ENCODE measurements at places on chromosomes 3 and 15.

- DNase-seq: no peak
These were observed 260.2 kb upstream of the NAALADL2 start for GRCh38 chr3:174598885-174599439.

DNA sequence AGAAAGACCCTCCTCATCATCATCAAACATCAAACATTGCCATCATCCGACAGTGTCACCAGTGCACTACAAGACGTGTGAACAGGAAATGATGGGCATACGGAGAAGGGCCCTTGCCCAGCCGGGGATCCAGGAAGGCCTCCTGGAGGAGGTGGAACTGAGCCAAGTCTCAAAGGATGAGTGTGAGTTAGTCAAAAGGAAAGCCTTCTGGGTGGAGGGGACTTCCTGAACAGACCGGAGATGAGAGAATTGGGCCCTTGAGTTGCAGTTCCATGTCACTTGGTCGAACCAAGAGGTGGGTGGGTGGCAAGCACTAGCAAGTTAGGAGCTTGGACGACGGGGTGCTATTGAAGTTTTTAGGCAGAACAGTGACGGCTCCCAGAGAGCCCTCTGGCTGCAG lies 8.5 kb downstream of the SEMA4B start:
- DNase-seq: peak; percentile 3

- no peak for DNase-seq
These were observed 15.2 kb downstream of the ITPR1 start for GRCh38 chr3:4508048-4508981.

DNA sequence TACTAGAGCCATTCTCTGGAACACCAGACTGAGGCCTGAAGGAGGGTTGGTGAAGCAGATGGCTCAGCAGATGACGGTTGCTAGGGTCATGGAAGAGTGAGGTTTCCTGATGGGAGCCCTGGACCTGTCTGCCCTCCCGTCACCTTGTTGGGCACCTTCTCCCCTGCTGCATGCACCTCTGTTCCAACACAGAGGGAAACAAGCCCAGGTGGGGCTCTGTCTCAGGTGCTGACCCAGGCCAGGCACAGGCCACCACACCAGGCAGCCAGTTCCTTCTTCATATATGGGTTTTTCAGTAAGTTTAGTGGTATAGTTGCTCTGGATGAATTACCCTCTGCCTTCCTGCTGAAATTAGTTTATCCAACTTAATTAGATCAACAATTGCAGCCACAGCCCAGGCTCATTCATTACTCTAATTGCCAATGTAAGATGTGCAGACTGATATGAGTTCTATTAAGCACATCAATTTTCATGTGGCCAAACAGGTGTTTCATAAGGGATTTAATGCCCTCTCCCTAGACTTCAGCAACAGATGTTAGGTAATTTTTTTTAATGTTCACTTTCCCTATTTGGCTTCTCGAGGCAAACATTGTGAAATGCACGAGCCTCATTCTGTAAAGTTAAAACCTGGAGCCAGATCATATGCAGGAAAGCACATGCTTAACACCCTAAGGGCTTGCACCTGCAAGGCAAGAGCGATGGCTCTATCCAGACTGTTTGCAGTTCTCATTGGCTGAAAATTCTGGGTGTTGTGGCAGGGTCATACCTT lies 174.8 kb downstream of the CHDH start:
- no peak for DNase-seq

DNA sequence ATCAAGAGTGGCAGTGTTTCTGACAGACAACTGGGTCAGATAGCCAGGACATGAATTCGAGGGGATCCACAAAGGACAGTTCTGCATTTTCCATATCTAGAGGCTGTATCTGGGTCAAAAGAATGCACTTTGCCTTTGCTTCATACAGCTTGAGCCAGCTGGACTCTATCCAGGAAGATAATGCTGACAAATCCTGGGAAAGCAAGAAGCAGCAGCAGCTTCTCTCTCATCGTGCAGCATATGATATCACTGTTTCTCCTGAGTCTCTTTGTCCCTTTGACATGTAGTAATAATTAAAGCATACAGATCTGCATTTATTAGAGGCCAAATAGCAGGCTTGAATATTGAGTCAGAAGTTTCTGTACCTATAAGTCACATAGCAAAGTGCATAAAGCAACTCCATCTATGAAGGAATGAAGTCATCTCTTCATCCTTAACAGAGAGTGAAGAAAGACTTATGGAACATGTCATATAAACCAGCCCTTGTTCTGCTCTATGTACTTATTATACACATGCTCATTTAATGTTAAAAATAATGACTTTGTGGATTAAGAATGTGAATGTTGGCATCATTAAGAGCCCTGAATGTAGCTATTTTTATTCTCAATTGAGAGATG lies 236.8 kb upstream of the GBE1 start:
- DNase-seq: no peak

GRCh38 chr3:64400706-64401105 lies 175.4 kb upstream of the PRICKLE2 start:
- DNase-seq: no peak

DNA sequence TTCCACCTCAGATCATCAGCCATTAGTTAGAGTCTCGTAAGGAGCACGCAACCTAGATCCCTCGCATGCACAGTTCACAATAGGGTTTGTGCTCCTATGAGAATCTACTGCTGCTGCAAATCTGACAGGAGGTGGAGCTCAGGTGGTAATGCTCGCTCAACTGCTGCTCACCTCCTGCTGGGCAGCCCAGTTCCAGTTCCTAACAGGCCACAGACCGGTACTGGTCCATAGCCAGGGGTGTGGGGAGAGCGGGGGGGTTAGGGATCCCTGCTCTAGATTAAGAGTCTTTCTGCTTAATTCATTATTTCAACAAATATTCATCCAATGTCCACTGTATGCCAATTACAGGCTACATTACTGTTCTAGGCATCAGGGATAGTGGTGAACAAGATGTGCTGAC lies 170.4 kb upstream of the KBTBD8 start:
- no peak for DNase-seq

DNA sequence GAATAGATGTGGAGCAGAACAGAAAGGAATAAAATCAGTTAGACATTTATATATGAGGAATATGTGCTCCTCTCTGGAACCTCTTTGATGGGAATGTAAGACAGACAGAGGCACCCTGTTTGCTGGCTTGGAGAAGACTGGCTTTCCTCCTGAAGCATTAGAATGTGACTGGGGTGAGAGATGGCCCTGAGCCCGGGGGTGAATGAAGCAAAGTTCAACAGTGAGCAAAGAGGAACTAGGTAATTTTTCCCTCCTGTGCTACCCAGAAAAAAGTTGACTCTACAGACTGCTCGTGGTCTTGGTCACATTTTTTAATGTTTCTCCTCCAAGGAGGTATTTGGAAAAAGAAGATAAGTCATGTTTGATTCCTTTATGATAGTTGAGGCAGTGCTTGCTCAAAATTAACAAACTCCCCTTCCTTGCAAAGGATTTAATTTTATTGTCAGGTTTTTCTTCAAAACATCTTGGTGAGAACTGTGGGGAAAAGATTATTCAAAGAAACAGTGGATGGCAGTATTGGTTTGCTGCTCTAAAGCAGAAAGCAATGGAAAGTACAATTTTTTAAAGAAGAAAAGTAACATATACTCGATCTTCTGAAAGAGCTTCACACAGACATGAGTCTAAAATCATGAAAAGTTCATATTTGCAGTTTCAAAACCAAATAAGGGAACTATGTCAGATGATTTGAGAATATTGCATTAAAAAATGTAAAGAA lies 370.4 kb upstream of the CDIN1 start:
- DNase-seq: no peak

DNA sequence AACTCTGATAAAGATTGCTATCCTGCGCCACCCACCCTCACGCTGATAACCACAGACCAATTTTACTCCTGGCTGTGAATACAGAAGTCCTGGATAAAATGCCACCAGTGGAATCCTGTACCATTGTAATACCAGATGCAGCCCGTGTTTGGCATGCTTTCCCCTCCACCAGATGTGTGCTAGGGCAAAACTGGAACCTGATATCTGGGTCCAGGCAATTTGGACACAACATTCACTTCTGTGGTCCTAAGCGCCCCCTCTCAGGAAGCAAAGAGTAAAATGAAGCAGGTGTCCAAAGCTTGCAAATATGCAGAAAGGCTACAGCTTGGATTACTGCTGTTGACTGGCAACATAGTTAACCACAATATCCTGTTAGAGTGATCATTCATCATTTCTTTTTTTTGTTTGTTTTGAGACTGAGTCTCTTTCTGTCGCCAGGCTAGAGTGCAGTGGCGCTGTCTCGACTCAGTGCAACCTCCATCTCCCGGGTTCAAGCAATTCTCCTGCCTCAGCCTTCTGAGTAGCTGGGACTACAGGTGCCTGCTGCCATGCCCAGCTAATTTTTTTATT lies 32.8 kb downstream of the LOXL1 start:
- DNase-seq: no peak

- DNase-seq: no peak
These were observed 90.0 kb downstream of the FSIP1 start for GRCh38 chr15:39692356-39693327.

DNA sequence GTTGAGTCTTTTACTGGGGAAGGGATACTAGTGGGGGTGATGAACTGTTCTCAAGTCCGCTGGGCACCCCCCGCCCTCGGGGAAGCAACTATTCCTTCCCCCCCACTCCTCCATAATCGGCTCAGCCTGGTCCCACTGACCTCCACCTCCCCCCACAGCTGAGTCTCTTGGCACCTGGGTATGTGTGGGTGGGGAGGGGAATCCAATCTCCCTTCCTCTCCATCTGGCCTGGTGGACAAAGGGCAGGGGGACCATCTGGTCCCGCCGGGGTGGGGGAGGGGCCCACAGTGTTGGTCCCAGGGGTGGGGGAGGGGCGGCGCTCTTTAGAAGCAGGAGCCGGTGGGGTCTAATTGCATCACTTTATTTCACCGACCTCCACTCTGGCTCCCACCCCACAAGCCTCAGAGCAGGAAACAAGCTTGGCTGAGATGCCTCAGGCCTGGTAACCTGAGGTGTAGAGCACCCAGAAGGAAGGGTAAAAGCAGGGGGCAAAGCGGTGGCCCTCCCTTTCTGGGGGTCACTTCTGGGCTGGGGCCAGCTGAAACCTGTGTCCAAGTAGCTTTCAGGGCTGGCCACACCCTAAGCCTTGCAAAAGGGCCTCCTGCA lies 1.0 kb upstream of the PCBP4 start:
- peak; percentile 48 for DNase-seq

GRCh38 chr15:50321680-50322210 lies 33.3 kb downstream of the GABPB1 start:
- DNase-seq: no peak

GRCh38 chr15:92653836-92654539 lies 1.6 kb downstream of the FAM174B start:
- no peak for DNase-seq

- DNase-seq: no peak
These were observed 7.2 kb downstream of the APBA2 start for GRCh38 chr15:28892789-28893610.

DNA sequence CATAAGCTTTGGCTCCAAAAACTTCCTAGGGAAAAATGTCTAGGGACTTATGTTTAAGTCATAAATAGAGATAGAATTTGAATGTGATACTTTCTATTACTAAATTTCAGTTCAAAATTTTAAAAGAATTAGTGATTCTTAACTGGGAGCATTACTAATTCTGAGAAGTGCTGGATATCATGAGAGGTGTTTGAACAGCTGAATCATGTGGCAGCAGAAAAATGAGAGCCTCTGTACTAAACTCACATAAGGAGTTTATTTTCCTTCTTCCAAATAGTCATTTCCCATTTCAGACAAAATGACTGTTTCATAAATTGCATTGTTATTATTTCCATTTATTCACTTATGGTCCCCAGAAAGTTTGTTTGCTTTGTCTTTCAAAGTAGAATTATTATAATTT lies 62.7 kb downstream of the SLMAP start:
- DNase-seq: no peak

DNA sequence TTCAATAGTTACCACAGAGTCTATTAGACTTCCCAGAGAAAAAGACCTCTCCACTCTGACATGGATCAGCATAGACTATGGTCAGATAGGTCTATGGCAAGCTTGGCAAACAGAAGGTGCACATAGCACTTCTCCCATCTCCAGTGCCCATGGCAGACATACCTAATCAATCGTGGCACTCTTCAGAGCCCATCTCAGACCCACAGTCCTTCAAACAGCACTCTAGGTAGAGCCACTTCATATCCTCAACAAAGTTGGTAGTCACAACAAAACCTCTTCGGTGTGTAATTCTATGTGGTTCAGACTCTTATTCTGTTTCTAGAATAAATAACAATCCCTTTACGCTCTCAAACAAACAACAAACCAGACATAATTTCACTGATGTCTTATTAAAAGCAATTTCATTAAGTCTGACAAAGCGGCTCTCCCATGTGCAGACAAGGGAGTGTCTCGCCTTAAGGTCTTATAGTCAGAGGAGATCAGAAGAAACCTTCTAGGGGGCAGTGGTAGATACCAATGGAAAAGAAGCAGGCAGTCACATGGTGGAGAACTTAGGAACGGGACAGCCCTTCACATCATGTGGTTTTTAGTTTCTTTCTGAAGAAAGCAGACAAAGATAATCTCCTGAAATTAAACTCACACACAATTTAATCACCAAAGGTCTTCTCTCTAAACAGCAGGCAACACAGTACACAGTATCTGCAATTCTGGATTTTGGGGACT lies 483.4 kb downstream of the FOXP1 start:
- no peak for DNase-seq

- DNase-seq: no peak
These were observed 10.8 kb downstream of the TOPAZ1 start for GRCh38 chr3:44252332-44252959.

GRCh38 chr3:30462721-30463470 lies 143.5 kb upstream of the TGFBR2 start:
- DNase-seq: no peak

- no peak for DNase-seq
These were observed 19.6 kb upstream of the FGD5 start for GRCh38 chr3:14799146-14799545.

GRCh38 chr3:78900426-78900825 lies 867.4 kb downstream of the ROBO1 start:
- DNase-seq: no peak

DNA sequence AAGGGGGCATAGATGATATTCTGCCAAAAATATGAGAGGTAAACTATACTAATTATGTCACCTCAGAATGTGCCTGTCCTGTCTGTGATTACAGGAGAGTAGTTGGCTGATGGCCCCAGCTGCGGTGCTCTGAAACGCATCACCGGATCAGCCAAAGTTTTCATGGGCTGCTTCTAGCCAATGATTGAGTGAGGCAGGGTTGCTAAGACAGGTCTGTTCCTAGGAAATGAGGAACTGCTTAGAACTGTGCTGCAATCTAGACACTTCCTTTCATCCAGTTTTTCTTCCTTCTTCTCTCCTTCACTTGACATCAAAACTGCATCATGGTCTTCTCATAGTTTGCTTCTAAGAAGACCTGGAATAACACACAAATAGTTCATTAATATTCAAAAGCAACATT lies 124.0 kb downstream of the KCNH8 start:
- no peak for DNase-seq

Measured in left ventricle myocardium superior (tissue), 1 donor.